ENCODE measurements at places on chromosomes 2 and 18. TPM values are rescaled to one million over a fixed set of nuclear protein-coding genes. Genes with fewer than 3 reads are reported as not detected.

The CD302 gene
- 100 TPM for total RNA-seq

The ICA1L gene
- total RNA-seq, result 5.6 TPM

The HOXD1 gene
- 3.4 TPM for total RNA-seq

The RESP18 gene
- not detected for total RNA-seq

DNA sequence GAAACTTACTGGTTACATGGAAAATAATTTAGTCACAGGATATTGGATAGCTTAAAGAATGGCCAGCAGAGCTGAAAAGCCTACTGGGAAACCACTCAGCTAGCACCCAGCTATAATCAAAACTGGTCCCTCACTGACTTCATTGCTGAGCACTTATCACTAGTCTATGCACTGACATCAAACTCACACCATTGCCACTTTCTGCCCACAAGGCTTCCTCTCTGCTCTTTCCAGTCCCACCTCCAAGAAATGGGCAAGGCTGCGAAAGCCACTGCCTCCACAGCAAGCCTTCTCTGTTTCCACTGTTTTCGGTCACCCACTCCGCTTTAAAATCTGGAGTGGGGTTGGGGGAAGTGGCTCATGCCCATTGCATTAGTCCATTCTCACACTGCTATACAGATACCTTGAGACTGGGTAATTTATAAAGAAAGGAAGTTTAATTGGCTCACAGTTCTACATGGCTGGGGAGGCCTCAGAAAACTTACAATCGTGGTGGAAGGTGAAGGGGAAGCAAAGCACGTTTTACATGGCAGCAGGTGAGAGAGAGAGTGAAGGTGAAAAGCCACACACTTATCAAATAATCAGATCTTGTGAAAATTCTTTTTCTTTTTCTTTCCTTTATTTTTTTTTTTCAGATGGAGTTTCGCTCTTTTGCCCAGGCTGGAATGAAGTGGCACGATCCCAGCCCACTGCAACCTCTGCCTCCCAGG, 77.0 kb upstream of the CERS6 start:
- DNase-seq, result no peak

GRCh38 chr2:146979746-146980145, 865.1 kb upstream of the ACVR2A start:
- DNase-seq, result no peak

- DNase-seq, result no peak
Observed at GRCh38 chr2:178286636-178287035, 92.3 kb downstream of the OSBPL6 start.

DNA sequence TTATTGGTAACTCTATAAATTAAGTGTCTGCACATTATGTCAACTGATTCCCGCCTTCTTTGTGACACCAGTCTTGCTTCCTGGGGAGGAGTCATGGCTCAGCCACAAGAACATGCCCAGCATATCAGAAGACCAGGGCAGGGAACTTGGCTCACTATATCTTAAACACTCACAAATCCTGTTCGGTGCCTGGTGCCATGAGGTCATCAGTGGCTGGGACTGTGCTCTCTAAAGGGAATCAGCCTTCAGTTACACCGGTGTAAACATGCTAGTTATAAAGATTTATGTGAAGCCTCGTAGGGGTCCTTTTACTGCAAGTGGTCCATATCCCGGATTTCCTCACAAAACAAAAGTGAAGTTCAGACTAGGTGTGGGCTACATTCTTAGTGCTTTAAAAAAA, 73.1 kb upstream of the ZNF521 start:
- no peak for DNase-seq

GRCh38 chr2:65130664-65131175, 814 bp upstream of the RAB1A start:
- no peak for DNase-seq

Measured in lower lobe of right lung (tissue), 2 donors.